Naive thymus-derived CD4-positive, alpha-beta T cell (primary cell): ENCODE measurements at places on chromosomes 6 and 20. TPM values are rescaled to one million over a fixed set of nuclear protein-coding genes. Genes with fewer than 3 reads are reported as not detected.

LRP11 gene
- 3.4 TPM for total RNA-seq

DNA sequence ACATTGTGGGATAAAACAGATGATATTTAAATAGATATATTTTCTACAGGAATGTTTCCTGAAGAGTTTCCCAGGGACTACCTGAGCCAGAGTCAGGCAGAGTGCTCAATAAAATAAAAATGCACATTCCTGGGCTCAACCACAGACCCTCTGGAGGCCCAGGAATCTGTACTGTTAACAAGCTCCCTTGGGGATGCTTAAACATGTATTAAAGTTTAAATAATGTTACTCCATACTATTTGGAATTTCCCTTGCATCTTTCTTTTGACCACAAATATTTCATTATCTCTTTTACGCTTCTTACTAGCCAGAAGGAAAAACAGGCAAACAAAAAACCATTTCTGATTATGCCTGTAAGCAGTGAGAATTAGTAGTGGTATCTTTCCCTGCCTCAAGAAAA lies 42.3 kb downstream of the GPR63 start:
- no peak for DNase-seq

DNA sequence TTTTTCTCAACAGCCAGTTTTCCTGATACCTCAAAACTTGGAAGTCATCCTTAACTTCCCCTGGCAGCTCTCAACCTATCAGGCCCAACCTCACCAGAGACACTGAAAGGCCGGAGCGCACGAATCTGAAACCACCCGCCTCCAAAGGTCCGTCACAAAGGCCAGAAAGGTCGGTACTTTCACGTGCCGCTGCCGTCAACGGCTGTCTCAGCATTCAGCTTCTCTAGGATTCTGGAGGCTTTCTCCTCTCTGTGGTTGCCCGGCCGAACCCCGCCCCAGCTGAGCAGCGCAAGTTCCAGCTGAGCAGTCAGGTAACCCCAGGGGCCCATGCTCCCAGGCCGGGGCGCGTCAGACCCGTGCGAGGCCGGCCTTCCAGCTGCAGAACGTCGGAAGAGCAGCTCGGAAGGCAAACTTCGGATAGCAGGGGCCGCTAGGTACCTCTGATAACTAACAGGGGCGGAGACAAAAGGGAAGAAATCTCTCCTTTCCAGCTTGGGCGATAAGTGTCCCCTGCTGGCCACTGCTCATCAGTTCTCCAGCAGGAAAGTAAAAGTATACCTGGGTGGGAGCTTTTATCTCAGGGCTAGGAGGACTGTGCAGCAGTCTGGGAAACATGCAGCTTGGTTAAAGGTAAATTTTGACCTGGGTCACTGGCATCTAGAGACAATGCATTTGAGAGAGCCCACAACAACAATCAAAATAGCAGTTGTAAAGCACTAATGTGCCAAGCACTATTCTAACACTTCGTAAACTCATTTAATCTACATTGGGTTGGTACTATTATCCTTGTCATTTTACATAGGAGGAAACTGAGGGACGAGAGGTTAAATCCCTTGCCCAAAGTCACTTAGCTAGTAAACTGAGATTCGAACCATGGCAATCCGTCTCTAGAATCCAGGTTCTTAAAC lies 16.1 kb downstream of the ZSCAN12 start:
- DNase-seq: peak; percentile 25

GRCh38 chr6:146914489-146915483 lies 289.4 kb upstream of the STXBP5 start:
- no peak for DNase-seq

GRCh38 chr6:149440735-149441671 lies 40.9 kb downstream of the SUMO4 start:
- no peak for DNase-seq
